ENCODE measurements at places on chromosomes 4 and X. TPM values are rescaled to one million over a fixed set of nuclear protein-coding genes. Genes with fewer than 3 reads are reported as not detected.
A peak's percentile ranks its signal among the peaks of the same experiment; 100 is the strongest.

- DNase-seq = no peak
Observed at GRCh38 chr4:73752424-73752823, 12.1 kb downstream of the CXCL8 start.

- DNase-seq = peak; percentile 92
Observed at GRCh38 chrX:23503835-23504539, 163.3 kb upstream of the PRDX4 start.

DNA sequence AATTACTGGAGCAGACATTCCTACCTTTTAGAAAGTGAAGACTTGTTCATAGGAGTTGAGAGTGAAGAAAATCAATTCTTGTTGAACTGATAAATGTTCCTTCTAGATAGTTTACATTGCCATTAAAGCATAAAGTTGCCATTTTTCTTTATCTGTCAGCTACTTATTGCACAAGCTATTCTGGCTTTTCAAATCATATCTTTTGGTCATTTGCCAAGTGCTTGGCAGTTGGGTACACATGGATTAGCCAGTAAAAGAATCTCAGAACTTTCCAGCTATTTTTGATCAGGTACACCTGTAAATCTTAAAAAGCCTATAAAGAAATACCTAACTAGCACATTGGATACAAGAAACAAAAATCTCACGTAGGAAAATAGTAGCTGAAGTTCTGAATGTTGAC is 56.4 kb upstream of the PNPLA4 start:
- DNase-seq = no peak

DNA sequence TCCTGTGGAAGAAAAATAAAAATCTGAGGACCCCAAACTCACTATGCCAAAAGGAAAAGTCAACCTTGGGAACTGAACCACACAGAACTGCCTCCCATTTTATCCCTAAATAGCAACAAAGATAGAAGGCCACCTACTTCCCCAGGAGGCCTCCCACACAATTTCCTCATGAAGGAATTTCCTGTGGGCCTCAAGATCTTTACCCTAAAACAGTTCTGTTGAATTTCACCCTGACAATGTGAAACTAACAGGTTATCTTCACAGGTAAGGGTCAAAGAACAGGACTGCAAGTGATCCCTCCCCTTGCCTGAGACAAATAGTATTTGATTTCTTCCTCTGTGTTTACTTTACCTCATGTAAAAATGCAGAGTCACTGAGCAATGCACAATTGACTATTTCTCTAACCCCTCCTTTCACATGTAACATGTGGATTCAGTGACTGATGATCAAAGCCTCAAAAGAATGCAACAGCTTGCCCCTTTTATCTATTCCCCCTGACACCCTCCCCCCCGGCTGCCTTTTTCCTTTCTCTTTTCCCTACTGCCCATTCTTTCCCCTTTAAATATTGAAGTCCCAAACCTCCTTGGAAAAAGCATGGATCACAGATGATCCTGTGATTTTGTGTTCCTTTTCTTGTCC is 33.3 kb downstream of the MEPE start:
- DNase-seq = no peak

WNK3 gene
- total RNA-seq = not detected

DNA sequence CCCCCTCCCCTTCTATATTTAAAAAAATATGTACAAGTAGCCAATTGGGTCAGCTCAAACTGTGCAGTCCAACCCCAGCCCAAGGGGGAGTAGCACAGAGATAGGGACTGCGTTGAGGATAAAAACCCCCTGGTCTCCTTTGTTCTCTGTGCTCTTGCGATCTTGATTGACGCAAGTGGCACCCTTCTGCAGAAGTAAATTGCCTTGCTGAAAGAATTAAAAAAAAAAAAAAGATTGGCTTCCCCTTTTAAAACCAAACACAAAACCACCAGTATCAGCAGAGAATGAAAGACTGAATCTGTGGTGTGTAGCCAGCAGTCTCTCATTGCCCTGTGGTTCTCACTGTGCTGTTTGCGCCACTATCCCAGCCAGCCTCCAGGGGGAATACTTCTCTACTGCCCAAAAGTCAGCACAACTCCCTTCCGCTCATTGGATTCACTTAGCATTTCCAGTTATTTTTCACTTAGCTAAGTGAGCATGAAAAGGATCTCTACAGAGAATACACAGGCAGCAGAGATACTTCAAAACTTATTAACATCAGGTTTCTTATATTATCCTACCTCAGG is 29.7 kb downstream of the MANBA start:
- no peak for DNase-seq

MED28 gene
- total RNA-seq = 10.3 TPM

GRCh38 chrX:30593440-30594200 is 16.1 kb upstream of the TASL start:
- DNase-seq = no peak

DNA sequence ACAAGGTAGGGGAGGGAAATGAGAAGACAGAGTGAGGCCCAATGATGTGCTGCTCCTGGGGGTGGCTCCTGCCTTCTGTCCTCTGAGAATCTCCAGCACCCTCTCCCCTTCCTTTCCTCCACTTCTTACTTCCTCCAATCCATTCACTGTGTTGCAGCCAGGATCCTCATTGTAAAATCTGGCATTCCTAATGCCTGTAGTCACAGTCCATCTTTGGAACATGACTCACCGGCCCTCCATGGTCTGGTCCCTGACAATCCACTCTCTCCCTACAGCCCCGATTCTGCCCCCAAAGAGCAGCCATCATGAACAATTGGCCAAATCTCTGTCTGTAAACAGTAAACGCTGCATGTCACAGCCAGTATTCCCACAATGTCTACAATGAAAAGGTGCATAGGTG is 72.9 kb downstream of the CLNK start:
- peak; percentile 63 for DNase-seq

MAGEA2 gene
- total RNA-seq = not detected

SMIM31 gene
- total RNA-seq = not detected

DNA sequence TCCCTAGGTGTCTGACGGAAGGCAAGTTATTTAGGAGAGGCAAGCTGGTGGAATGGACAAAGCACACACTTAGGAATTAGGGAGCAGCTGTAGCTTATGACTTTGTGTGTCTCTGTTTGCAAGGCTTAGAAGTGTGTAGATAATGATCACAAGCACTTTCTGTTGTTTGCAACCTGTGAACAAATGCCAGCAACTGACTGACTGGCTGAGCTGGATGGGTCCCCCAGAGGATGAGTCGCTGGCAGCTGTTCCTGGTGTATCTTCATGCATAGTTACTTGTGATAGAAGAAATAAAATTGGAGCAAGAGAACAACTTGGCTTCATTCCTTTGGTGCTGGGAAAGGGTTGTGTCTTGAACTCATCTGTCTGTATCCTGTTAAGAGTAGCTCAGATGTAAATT is 64.2 kb upstream of the BEND4 start:
- DNase-seq = peak; percentile 29

OCIAD2 gene
- not detected for total RNA-seq

DNA sequence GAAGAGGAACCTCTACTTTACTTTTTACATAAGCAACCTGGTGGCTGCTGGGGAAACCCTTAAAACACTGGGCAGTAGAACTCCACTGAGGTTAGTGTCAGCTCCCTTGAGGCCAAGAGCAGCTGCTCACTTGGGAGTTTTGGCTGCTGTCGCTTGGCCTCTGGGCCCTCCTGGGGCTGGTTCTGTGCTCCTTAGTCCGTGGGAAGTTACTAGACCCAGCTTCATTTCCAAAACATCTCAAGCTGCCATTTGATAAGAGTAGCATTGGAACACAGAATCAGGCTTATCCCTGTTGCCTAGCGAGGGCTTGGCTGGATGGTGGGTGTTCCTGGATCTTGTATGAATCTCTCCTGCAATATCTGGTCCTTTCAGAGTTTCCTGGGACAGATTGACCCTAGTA is 26.1 kb downstream of the RNF4 start:
- no peak for DNase-seq
